ENCODE measurements at places on chromosomes 16 and 17. TPM values are rescaled to one million over a fixed set of nuclear protein-coding genes. Genes with fewer than 3 reads are reported as not detected.

Gene CCL2
- not detected for total RNA-seq

Gene STX1B
- total RNA-seq, result 2.7 TPM

- DNase-seq, result peak; percentile 68
Measured at GRCh38 chr17:49434821-49435670, 20.4 kb upstream of the PHB1 start.

DNA sequence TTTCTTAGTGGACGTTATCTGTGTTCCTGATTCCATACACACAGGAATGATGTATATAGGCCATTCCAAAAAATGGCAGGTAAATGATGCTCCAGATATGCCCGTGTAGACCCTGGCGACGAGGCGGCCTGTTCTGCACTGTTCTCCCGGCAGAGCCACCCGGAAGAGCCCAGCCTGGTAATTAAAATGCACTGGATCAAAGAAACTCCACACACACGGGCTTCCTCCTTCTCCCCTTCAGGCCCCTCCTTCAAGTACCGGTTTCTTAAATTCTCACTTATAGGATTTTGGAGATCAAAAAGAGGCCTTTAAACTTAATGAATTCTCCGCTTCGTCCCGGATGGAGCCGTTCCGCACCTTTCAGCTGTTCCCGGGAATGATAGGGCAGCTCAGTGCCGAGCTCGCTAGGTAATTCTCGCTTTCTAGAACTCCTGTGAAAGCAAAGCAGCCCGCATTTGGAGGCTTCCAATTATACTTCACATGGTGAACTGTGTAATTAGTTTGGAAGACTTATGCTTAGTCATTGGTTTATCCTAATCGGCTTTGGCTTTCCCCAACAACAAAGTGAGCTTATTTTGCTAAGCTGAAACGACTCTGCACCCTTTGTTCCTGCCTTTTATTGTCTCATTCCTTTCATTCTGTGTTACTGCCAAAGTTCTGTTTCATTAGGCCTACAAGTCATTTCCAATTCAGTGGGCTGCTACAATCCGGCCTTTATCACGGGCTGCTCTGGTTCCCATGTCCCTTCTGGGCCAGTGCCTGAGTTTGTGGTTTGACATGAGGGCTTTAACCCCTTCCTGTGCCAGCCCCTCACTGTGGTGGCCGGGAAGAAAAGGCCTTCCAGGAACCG is 150.0 kb downstream of the MSI2 start:
- no peak for DNase-seq

DNA sequence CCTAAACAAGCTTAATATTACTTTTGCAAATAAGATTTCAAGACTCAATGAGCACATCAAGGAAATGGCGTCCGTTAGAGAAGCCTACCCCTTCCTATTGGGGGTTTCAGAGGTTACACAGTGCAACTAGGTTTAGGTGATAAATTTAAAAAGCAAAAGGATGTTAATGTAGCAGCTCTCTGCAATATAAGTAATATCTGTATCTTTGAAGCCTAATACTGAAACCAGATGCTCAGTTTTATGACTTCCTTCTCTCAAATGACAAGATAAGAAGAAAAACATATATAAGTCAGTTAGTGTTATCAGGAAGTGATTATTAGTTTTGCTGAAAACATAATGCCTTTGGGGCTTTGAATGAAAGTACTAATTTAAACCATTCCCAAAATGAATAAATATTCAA is 54.3 kb upstream of the MED13 start:
- DNase-seq, result no peak

- no peak for DNase-seq
Measured at GRCh38 chr16:66849021-66849420, 4.8 kb downstream of the CA7 start.

DNA sequence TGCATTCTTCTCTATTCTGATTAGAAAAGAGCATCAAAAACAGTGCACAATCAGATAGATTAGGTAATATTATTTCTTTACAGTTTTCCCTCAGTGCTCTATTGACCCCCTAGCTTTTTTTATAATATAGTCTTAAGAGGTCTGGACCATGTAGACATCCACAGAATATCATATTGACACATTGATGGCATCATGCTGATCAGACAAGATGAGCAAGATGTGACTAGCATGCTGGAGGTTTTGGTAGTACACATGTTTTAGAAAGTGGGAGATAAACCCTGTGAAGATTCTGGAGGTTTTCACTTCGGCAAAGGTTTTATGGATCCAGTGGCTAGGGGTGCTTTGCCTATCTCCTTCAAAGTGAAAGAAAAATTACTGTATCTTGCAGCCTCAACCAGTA is 2.8 kb upstream of the ABCA8 start:
- DNase-seq, result no peak
